Stimulated activated CD8-positive, alpha-beta memory T cell treated with anti-CD3 and anti-CD28 coated beads, Interleukin-7, amount 100 ng/mL, for 24 hours (primary cell): ENCODE measurements at places on chromosomes 12 and 14.

DNA sequence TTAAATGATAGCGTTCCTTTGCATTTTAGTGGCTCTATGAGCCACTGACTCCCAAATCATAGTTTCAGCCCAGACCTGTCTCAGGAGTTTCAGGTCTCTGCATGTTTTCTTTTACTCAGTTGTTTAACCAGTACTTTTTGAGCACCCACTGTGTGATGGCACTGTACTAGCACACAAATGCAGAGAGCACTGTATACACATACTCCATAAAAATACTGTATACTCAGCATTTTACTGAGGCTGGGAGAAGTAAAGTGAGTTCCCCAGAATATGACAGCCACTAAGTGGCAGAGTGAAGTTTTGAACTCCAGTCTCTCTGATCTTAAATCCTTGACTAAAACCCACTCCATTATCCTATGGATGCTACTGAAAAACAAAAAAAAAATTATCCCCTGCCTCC, 76.0 kb upstream of the HSPB8 start:
- DNase-seq, result no peak

GRCh38 chr14:79502751-79503148, 708.6 kb downstream of the DIO2 start:
- no peak for DNase-seq

- DNase-seq, result no peak
Observed at GRCh38 chr12:131619736-131620506, 91.0 kb upstream of the SFSWAP start.

GRCh38 chr12:57724936-57725740, 13.4 kb downstream of the AGAP2 start:
- DNase-seq, result no peak

- DNase-seq, result no peak
Observed at GRCh38 chr12:18123707-18124106, 33.7 kb upstream of the RERGL start.

- no peak for DNase-seq
Observed at GRCh38 chr12:88328090-88328489, 186.0 kb downstream of the TMTC3 start.

DNA sequence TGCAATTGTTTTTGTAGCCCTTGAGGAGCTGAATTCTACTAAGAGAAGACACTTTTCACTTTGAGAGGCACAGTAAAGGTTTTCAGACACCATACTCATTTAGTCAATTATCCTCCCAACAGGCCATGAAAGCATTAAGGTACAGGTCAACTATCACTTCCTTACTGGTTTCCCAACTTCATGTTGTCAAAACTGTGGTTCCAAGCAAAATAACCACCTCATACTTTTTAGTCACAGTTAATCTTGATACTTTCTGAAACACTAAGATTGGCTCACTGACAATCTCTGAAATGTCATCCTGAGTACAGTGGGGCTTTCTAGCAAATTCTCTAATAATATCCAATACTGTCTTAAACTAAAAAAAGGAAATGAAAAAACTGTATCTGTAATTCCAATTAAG, 71.7 kb downstream of the SLC2A13 start:
- no peak for DNase-seq

DNA sequence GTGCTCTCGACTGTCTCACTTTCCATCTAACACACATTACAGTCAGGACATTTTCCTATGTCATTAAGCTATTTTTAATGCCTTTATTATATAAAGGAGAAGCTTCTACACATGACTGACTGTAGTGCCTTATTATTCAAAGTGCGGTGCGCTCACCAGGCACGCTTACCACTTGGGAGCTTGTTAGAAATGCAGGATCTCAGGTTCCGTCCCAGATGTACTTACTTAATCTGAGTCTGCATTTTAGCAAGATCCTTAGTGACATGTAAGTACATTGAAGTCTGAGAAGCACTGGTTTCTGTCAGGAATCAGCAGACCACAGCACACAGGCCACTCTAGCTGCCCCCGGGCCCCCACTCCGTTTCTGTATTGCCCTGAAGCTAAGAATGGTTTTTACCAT, 44.7 kb upstream of the MDM1 start:
- DNase-seq, result no peak

- no peak for DNase-seq
Observed at GRCh38 chr12:114916541-114916940, 232.6 kb upstream of the TBX3 start.

DNA sequence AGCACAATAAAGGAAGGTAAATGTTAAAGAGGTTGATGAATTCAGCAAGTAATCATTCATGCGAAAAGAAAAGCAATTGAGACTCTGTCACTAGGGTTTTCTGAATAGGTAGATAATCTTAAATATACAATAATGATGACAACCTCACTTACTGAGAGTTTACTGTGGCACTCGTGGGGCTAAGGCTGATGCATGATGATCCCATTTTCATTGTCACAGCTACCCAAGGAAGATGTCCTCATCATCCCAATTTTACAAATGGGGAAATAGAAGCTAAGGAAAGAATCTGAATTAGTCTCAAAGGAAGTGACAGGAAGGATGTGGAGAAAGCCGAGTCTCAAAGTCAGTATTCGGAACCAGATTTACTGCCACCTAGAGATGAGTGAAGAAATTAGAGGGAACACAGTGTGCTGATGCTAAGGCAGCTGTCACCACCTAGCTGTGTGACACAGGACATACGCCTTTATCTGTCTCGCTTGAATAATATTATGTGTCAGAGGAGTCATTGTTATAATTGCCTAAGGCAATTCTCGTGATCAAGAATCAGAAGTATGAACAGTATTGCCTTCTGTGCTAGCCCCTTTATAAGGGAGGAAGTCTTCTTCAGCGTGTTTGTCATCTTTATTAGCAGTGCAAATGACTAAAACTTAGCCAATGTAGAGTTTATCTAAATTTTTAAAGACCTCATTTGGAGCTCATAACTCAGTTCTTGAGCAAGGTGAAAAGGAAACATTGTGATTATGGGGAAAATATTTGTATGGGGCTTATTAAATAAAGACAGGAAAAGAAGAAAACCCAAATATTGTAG, 63.2 kb downstream of the ERGIC2 start:
- DNase-seq, result peak; percentile 1

GRCh38 chr12:62860501-62861411, 74.2 kb downstream of the PPM1H start:
- no peak for DNase-seq

DNA sequence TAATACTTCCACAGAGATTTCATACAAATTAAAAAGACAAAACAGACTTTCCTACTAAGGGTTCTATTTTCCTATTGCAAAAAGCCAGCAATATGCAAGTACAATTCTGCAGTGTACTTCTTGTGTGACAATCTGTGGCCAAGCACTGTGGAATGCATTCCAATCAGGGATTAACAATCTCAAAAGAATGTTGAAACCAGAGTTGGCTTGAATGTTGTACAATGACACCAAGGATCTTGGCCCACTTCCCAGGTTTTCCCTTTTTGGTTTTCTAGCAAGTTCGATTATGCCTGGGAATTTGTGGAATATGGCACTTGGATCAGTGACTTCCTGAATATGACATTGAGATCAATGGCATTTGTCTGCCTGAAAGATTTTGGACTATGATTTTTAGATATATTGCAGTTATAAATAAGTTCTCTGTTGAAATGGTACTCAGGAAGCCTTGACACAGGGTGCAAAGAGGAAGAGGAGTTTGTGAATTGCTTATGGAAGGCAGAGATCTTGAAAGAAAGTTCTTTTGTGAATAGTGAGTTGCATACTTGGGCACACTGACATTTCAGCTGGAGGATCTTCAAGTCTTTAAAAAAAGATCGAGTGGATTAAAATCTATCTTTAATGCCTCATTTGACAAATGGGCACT, 81.4 kb upstream of the FERMT2 start:
- no peak for DNase-seq
